ENCODE measurements at places on chromosomes 16 and 17. TPM values are rescaled to one million over a fixed set of nuclear protein-coding genes. Genes with fewer than 3 reads are reported as not detected.

- DNase-seq: no peak
These were observed 209.8 kb upstream of the CHMP6 start for GRCh38 chr17:80781807-80782277.

- peak; percentile 82 for DNase-seq
These were observed 4.4 kb downstream of the KDM6B start for GRCh38 chr17:7838090-7839075.

Gene NPIPB9
- total RNA-seq: 0.92 TPM

DNA sequence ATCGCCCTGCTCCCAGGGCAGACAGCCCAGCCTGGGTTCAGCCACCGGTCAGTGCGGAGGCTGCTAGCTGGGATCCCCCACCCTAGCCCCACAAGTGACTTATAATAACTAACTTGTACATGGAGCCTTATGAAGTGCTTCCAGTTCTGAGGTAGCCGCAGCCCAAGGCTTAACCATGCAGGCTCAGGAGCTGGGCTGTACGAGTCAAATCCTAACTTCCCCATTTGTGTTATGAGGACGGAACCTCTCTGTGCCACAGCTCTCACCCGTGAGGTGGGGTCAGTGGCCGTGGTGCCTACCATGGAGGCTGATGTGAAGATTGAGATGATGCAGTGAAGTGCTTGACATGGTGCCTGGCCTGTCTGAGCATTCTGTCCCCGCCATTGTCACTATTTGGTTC, 27.8 kb upstream of the GOSR2 start:
- DNase-seq: no peak

GRCh38 chr17:9705745-9706144, 60.4 kb downstream of the USP43 start:
- DNase-seq: no peak

DNA sequence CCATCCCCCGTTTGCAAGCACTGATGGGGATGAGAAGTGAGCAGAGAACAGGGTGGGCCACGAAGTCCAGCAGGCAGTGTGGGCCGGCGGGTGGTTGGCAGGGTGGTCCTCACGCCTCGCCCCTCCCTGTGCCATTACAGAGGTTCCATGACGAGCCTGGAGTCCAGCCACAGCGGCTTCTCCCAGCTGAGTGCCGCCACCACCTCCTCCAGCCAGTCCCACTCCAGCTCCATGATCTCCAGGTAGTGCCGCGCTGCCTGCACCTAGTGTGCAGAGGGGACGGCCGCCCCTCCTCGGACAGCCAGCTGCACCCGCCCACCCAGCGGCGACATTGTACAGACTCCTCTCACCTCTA, 73.0 kb downstream of the SEC14L1 start:
- no peak for DNase-seq

DNA sequence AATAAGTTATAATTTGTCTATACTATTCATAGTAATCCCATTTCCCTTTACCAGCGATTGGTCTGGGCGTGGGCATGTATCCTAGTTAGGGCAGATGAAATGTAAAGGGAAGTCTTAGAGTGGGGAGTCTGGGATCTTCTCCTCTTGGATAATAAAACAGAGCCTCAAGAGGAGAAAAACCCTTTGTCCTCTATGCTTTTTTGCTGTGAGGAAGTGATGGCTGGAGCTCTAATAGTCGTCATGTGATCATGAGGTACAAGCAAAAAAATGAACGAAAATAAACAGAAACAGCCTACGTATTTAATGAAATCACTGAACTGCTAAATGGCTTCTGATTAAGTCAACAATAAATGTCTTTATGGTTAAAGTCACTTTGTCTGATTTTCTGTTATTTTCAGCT, 26.8 kb downstream of the EFCAB5 start:
- no peak for DNase-seq

Gene MYO15A
- total RNA-seq: 0.44 TPM

GRCh38 chr17:49836111-49837030, 11.5 kb downstream of the TAC4 start:
- DNase-seq: peak; percentile 93

- DNase-seq: no peak
These were observed 433.6 kb downstream of the PMP22 start for GRCh38 chr17:14831491-14831890.

Gene PIRT
- total RNA-seq: not detected

DNA sequence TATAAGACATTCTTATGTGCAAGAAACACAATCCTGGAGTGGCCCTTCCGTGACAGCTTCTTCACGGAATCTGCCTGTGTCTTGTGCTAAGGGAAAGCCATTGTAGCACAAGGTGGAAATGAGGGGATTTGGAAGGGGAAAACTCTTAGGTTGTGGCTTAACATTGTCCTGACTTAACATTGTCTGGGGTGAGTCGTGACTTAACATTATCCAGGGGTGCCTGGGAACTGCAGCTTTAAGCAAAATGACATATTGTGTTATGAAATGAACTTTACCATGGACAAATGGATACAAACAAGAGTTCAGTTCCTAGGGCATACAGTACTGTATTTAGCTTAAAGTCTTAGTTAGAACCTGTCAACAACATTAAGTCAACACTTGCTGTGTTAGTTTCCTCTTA, 323.9 kb downstream of the CPPED1 start:
- DNase-seq: no peak

GRCh38 chr17:42018339-42018738, 1.1 kb upstream of the DNAJC7 start:
- no peak for DNase-seq

- DNase-seq: no peak
These were observed 16.5 kb upstream of the ATP6V0A1 start for GRCh38 chr17:42442196-42442565.

Gene TLCD2
- total RNA-seq: 4.2 TPM

Gene CACNG1
- total RNA-seq: not detected
